ENCODE measurements at places on chromosomes 3 and 15.

- DNase-seq, result no peak
These were observed at the start of gene CAMKV for GRCh38 chr3:49869525-49870126. Gene CAMKV, minus strand, starts transcription at chr3:49869906. Its CDS starts 7,518 bp downstream, at chr3:49862388.

DNA sequence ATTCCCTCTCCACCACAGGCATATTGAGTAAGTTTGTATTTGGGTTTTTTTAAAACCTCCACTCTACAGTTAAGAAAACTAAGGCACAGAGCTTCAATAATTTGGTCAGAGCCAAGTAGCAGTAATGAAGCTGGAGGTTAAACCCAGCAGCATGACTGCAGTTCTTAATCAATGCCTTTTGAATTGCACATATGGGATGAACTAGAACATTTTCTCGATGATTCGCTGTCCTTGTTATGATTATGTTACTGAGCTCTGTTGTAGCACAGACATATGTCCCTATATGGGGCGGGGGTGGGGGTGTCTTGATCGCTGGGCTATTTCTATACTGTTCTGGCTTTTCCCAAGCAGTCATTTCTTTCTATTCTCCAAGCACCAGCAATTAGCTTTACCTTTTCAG, 1.6 kb upstream of the CCR5 start:
- no peak for DNase-seq

- DNase-seq, result no peak
These were observed 54.2 kb downstream of the ANKRD28 start for GRCh38 chr3:15743587-15744009.

DNA sequence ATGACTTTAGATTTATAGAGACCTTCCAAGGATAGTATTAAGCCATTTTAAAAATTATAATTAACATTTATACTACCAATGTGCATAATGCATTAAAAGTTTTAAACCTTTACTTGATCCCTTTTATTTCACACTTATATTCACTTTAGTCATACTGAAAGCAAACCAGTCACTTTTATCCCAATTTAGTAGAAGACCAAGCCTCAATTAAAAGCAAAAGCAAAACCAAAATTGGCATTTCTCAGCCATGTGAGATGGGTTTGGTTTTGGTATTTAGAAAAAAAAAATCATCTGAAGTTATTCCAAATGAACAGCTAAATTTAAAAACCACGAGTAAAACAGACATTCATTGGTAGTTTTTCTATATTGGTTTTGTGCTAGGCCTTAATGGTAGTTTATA, 249.4 kb downstream of the LPP start:
- no peak for DNase-seq

DNA sequence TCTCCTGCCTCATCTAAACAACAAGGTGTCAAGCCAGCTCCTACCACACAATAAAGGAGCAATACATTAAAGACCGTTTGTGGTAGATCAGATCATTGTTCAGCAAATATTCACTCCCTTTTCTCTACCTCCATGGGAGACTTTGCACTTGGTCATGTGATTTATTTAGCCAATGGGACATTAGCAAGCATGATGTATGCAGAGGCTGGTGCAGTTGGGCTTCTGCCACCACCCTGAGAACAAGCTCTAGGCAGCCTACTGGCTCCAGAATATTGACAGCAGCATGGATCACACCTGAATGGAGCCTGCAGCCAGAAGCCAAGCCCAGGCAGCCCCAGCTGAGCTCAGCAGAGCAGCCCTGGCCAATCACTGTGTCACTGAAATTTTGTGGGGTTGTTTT, 99.4 kb upstream of the UBE2E2 start:
- no peak for DNase-seq

DNA sequence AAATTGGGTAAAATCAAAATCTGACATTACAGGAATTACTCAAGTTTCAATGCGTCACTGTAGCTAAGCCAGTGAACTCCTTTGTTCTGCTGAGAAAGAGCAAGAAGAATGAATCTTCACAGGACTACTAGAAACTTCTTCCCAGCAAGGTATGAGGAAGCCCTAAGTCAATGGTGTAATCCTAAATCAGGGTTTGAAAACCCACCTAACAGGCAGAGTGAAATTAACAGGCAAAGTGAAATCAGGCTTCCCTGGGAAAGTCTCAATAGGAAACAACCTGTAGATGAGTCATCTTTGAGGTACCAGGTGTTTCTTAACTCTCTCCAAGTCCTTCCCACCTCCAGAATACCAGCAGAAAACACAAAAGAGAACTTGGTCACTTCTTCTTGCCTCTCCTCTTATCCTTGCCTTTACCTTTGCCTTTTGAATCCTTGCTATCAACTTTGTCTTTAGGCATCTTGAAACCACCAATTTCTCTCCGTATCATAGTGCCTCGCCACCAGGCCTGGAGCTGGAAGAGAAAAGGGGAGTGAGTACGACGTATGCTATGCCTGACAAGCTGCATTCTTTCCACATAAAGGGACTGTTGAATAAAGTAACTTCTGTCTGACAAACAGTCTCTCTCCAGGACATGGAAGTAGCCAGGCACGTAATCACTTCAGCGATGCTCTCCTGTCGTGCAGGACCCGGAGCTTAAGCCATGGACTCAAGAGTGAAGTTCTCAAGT, 60.6 kb upstream of the RPL35A start:
- DNase-seq, result no peak

DNA sequence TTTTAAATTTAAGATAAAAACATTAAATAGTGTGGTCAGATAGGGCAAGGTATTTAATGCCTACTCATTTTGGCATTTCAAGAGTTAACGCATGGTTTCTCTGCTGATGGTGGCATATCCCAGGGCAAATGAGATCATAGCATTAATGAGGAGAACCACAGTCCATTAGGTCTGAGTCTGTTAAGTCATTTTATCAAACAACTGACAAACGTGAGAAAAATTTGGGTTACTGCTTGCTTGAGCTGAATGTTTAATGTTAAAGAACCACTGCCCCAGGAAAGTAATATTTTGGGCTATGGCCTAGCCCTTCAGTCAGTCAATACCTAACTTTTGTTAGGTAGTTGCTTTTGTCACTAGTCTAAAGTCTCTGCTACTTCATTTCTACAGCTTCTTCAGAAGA, 37.9 kb upstream of the SLC2A2 start:
- DNase-seq, result no peak

GRCh38 chr3:61429106-61429505, 132.3 kb upstream of the PTPRG start:
- no peak for DNase-seq
